ENCODE measurements at places on chromosomes 4 and X. TPM values are rescaled to one million over a fixed set of nuclear protein-coding genes. Genes with fewer than 3 reads are reported as not detected.

CYSLTR1 gene
- polyA plus RNA-seq, result not detected

DNA sequence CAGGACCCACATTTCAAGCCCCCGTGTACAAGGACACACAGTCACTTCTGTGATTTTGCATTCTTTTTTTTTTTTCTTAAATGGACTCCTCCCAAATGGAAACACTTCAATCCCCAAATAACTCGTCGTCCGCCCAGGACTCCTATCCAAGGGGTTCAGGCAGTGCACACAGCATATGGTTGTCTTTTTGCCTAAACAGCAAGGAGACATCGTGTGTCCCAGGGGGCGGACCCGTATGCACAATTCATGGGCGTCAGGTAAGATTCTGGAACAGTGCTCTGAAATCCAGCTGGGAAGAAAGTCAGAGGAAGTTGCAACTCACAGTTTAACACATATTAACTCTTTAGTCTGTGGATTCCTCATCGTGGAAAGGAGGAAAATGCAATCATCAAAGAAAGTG is 231.3 kb downstream of the SHOX start:
- DNase-seq, result no peak

GRCh38 chr4:39947417-39947816 is 30.3 kb downstream of the PDS5A start:
- no peak for DNase-seq

CDX4 gene
- not detected for polyA plus RNA-seq

DNA sequence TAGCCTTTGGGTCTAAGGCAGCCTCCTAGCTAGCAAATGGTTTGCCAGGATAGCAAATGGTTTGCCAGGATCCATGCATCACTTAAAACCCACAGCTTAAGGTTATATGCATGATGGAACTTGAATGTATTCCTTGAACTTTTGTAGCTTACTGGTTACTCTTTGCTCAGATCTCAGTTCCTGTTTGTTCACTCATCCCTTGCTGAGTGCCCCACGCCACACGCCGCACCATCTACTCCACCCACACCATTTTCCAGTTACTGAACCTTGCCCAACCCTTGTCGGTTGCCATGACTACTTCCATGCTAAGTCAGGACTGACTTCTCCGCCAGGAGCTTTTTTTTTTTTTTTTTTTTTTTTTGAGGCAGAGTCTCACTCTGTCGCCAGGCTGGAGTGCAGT is 29.5 kb upstream of the XIAP start:
- DNase-seq, result no peak

DNA sequence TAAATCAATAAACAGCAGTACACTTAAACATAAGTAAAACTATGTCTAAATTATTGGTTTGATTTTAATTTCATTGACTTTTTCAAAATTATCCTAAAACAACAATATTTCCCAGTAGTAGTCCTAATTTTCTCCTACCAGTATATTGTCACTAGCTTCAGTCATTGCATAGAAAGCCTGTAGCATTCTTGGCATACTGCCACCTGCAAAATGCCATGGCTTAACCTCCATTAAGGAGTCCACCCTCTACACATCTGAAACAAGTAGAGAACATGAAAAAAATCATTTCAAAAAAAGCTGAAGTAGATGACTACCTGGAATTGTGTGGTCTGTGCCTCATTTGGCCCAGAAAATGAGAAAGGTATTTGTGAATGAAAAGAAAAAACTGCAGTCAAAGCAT is 348.5 kb downstream of the INPP4B start:
- DNase-seq, result no peak

CXCL13 gene
- not detected for polyA plus RNA-seq

LRAT gene
- polyA plus RNA-seq, result not detected

PFKFB1 gene
- 0.15 TPM for polyA plus RNA-seq

DNA sequence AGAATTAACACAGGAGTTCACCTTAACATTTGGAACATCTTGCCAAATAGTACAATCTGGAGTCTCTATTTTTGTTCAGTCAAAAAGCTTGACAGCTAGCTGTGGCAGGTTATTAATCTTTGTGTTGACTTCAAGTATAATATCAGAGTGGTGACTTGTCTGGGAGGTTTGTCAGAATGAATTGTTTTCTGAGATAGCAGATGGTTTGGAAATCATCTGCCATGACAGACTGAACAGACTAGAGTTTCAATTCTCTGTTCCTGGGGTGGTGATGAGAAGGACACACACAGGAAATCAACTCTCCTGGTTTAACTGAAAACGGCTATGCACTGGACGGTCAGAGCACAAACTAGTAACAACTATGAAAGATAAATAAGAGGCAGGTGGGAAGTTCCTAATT is 203.3 kb upstream of the EMCN start:
- no peak for DNase-seq

DNA sequence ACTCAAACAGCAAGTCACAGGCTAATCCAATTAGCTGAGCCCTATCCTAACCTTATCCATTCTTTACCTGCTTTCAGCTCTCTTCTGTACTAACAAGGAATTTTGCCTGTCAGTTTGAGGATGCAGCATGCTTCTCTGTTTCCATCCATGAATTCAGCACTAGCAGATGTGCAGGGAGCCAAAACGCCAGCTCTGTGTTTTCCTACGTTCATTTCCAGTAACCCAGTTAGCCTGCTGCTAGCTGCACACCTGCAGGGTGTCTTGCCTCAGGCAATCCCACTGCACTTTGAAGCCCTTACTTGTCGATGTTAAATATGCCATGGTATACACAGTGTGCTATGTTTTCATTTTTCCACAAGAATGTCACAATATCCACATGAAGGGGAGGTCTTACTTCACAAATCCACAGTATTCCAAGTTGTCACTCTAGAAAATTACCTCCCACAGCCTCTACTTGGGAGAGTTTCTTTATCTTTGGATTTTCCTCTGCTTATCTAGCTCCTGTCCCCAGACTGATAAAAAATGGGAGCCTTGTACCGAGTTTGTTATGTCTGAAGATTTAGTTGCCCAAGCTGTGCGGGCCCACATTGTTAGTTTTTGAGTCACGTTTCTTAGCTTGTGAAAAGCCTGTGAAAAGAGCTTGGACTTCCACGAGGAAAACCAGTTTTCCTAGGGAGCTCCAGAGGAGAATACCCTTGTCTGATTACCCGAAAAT is 127.6 kb upstream of the HHIP start:
- DNase-seq, result no peak

INPP4B gene
- polyA plus RNA-seq, result 18.1 TPM

DNA sequence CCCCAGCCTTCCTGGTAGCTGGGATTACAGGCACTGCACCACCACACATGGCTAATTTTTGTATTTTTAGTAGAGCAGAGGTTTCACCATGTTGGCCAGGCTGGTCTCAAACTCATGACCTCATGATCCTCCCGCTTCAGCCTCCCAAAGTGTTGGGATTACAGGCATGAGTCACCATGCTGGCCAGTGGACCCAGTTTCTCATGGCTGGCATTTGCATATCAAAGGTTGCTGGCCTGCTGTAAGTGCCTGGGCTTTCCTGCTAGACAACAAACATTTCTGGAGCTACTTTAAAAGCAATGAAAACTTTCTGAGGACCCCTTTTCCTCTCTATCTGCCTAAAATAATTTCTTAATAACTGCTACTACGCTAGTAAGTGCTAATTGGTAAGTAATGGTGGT is 228.2 kb downstream of the PCDH10 start:
- no peak for DNase-seq

- no peak for DNase-seq
These were observed 738.6 kb downstream of the PCDH7 start for GRCh38 chr4:31458813-31459212.

DNA sequence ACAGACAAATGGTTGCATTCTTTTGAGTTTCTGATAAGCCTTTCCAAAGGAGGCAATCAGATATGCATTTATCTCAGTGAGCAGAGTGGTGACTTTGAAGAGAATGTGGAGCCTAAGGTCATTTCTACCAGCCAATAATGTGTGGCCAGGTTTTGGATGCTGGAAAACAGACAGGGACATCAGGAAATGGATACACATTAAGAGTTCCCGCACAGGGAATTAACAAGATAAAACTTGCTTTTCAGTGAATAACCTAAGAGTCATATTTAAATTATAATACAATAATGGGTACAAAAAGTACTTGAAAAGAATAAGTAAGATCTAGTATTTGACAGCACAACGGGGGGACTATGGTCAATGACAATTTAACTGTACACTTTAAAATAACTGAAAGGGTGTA is 492.3 kb upstream of the FAM241A start:
- DNase-seq, result no peak

DNA sequence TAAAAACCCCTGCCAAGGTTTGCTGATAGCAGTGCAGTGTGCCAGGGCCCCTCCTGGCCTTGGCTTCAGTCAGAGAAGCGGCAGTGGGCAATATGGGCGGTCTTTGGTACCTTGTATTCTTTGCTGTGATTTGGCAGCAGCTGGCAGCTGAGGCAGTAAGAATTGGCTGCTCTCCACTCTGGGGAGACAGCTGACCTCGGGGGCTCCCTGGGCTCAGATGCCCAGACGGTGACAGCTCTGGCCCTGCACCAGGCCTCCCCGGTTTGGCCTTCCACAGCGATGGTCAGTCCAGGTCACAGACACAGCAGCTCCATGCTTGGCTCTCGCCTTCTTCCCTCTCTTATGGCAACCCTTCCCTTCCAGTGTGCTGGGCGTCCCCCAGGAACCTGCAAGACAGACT is 330.9 kb downstream of the BCOR start:
- DNase-seq, result no peak
